ENCODE measurements at places on chromosomes 12 and 14. TPM values are rescaled to one million over a fixed set of nuclear protein-coding genes. Genes with fewer than 3 reads are reported as not detected.

GRCh38 chr12:101430456-101430855 is 22.9 kb upstream of the ARL1 start:
- H3K4me1 ChIP-seq, result no peaks in the 10 kb centered on the region
- H3K27me3 ChIP-seq, result no peaks in the 10 kb centered on the region
- H3K36me3 ChIP-seq, result no peaks in the 10 kb centered on the region
- H3K27ac ChIP-seq, result no peak overlapping the region
- DNase-seq, result no peak

DNA sequence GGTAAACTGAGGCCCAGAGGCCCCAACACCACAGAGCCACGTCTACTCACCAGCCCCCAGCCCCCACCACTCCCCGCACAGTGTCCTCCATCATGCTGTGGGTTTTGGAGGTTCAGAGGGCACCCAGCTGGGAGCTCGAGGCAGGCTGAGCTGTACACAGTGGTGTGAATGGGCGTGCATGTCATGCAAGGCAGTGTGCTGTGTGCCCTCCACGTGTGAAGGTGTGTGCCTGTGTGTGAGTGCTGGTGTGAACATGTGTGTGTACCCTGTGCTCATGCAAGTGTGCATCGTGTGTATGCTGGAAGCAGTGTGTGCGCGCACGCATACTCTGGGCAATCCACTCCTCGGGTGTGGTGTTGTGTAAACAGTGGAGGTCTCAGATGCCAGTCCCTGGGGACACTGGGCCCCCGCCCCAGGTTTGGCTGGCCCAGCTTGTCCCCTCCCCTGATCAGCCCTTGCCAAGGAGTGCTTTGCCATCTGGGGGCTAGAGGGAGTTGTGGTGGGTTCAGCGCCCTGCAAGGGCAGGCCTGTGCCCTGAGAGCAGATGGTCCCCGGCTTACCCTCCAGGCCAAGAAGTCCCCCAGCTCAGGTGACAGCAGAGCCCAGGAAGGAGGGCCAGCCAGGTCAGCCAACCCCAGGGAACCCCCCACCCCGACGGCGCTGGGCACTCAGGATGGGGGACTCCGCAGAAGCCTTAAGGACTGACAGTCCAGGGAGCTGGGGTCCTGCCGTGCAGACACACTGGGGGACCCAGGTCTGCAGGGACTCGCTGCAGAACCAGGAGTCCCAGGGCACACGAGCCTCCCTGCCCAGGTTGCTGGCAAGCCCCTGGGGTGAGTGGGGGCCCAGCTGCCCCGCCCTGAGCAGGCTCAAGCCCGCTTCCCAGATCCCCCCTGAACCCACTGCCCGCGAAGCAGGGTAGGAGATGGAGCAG is 23.8 kb upstream of the GPR132 start:
- H3K4me3 ChIP-seq, result no peak overlapping the region
- DNase-seq, result no peak
- no peak overlapping the region for H3K27ac ChIP-seq

- no peak overlapping the region for H3K27ac ChIP-seq
- DNase-seq, result no peak
- H3K36me3 ChIP-seq, result peaks cover 26% of the 10 kb centered on the region
- H3K4me1 ChIP-seq, result no peaks in the 10 kb centered on the region
Observed at GRCh38 chr14:59474172-59474571, 9.0 kb upstream of the GPR135 start.

GRCh38 chr12:66903782-66904396 is 225.0 kb upstream of the GRIP1 start:
- no peaks in the 10 kb centered on the region for H3K36me3 ChIP-seq
- H3K27ac ChIP-seq, result no peak overlapping the region
- no peak for DNase-seq
- H3K27me3 ChIP-seq, result no peaks in the 10 kb centered on the region
- no peaks in the 10 kb centered on the region for H3K4me1 ChIP-seq

GRCh38 chr14:52701223-52701622 is 5.8 kb upstream of the PSMC6 start:
- no peaks in the 10 kb centered on the region for H3K36me3 ChIP-seq
- DNase-seq, result no peak
- peaks cover 8% of the 10 kb centered on the region for H3K4me1 ChIP-seq
- H3K4me3 ChIP-seq, result no peak overlapping the region

The KRT73 gene
- 67.2 TPM for total RNA-seq

The GNPNAT1 gene
- total RNA-seq, result 4.6 TPM

The SERPINA1 gene
- 4.7 TPM for total RNA-seq

The TTC7B gene
- 1.3 TPM for total RNA-seq

Measured in CD4-positive, alpha-beta T cell (primary cell).